ENCODE measurements at places on chromosomes 5 and 9. TPM values are rescaled to one million over a fixed set of nuclear protein-coding genes. Genes with fewer than 3 reads are reported as not detected.

WDR38 gene
- total RNA-seq = not detected

PROB1 gene
- 1.7 TPM for total RNA-seq

ANKRD33B gene
- 7.9 TPM for total RNA-seq

TIMD4 gene
- total RNA-seq = not detected

S100Z gene
- not detected for total RNA-seq

LHFPL2 gene
- 26.4 TPM for total RNA-seq

ZCCHC9 gene
- 20.6 TPM for total RNA-seq

PCDHGC5 gene
- total RNA-seq = under 0.01 TPM

DNA sequence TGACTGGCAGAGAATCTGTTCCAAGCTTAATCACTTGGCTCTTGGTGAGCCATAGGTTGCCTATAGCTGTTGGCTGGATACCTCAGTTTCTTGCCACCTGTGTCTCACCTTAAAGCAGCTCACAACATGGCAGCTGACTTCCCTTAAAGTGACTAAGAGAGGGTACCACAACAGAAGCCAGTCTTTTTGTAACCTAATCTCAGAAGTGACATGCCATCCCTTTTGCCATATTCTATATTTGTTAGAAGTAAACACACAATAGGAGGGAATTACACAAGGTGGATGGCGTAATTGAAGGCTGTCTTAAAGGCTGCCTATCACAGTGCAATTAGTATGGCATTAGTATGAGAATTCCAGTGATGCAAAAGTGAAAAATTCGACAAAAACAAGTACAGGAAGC is 28.1 kb downstream of the NIPBL start:
- no peak for DNase-seq

- no peak for DNase-seq
Observed at GRCh38 chr5:38806775-38807258, 39.0 kb upstream of the OSMR start.

DNA sequence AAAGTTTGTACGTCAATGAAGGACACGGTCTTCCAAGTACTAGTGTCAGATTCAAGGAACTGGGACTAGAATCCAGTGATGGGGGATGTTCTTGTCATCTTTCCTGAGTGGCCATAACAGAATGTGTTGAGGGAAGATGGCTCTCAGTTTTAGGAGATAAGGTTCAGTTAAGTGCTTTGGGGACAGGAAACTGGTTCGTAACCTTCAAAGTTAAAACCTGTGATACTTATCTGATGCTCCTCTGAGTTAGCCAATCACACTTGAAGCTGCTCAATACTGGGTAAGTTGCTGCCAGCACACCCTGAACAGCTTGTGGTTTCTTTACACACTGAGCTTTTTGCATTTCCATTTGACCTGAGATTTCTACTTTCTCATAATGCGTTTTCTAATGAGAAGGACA is 64.4 kb downstream of the PIK3R1 start:
- no peak for DNase-seq

- no peak for DNase-seq
Observed at GRCh38 chr9:28624771-28625170, 1051.5 kb upstream of the C9orf72 start.

DNA sequence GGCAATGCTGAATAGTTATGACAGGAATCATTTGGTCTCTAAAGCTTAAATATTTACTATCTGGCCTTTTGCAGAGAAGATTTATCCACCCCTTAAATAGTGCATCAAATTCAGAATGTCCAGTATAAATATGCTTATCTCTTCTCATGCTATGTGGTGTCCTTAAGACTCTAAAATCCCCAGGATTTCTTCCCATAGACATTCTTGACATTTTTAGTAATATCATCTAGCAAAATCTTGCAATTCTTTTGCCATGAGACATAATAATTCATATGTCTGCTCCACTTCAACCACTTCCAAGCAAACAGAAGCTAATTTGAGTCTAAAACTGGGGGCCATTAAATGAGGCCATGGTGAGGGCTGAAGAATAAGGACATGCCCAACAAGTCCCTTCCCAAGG is 1923.4 kb upstream of the CDH9 start:
- DNase-seq = no peak

GRCh38 chr5:61824396-61824795 is 481.6 kb upstream of the KIF2A start:
- DNase-seq = no peak

DNA sequence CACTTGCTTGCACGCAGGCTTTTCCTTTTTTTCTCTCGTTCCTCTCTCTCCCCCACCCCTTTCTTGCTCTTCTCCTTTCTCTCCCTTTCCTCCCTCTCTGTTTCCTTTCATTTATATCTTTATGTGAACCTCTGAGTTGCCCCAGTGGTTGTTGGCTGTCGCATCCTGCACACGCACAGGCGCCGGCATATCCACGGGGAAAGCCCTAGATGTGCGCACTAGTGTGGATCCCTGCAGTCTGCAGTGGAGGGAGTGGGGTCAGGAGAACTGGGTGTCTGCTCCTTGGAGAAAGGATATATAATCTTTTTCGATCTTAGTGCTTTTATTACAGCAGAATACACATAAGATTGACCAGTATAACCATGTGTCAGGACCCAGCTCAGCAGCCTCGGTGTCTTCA is 223.5 kb downstream of the FANCC start:
- no peak for DNase-seq

GRCh38 chr9:115969096-115969495 is 184.5 kb upstream of the PAPPA start:
- no peak for DNase-seq

GRCh38 chr5:125501396-125501795 is 755.0 kb upstream of the ZNF608 start:
- no peak for DNase-seq

GRCh38 chr9:123643518-123643917 is 286.4 kb downstream of the DENND1A start:
- no peak for DNase-seq

- DNase-seq = no peak
Observed at GRCh38 chr9:87812375-87813118, 70.1 kb upstream of the SPATA31E1 start.

DNA sequence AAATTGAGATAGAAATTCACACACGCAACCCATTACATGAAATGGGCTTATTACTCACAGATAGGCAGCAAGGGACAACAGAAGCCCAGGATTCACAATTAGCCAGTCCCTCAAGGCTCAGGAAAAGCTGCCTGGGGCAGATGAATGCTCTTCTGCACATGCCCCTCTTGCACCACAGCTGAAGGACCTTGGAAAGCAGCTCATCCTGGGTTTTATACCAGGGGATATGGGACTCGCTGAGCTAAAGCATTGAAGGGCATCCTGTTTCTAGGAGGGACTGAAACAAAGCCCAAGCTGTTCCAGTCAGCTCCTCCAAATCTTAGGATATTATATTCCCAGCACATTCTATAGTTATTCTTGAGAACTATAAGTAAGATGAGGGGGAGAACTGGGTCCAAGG is 15.7 kb upstream of the TTC1 start:
- no peak for DNase-seq

DNA sequence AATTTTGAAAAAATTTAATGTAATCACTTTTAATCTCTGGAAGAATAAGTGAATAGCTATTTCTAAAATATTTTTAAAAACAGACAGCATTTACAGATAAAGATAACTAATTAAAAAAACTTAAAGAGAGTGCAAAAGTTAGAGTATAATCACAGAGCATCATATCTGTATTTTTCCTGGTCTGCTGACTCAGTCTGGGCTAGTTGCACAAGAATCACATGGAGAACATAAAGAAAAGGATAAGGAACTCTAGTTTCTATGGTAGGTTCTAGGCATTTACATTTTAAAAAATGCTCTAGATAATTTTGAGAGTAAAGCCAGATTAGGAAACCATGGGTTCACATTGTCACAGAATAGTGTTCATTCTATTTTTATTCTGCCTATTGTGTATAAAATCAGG is 347.4 kb downstream of the PSAT1 start:
- DNase-seq = no peak
